ENCODE measurements at places on chromosomes 2 and 18.
A peak's percentile ranks its signal among the peaks of the same experiment; 100 is the strongest.

DNA sequence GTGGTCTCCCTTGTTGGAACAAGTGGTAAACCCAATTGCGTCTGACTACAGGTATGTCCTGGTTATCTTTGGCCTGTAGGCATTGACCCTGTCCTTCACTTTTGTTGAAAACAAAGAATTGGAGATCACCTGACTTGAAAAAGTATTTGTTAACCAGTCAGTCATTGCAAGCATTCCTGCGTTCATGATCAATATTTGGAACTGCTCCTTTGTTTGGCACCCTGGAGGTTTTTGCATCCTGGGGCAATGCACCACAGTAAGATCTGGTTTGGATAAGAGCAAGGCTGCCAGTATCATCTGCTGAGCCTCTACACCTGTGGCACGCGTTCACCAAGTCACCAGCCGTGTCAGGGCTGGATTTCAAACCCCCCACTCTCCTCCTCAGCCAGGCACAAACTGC, 115.7 kb downstream of the DNAH6 start:
- no peak for DNase-seq

DNA sequence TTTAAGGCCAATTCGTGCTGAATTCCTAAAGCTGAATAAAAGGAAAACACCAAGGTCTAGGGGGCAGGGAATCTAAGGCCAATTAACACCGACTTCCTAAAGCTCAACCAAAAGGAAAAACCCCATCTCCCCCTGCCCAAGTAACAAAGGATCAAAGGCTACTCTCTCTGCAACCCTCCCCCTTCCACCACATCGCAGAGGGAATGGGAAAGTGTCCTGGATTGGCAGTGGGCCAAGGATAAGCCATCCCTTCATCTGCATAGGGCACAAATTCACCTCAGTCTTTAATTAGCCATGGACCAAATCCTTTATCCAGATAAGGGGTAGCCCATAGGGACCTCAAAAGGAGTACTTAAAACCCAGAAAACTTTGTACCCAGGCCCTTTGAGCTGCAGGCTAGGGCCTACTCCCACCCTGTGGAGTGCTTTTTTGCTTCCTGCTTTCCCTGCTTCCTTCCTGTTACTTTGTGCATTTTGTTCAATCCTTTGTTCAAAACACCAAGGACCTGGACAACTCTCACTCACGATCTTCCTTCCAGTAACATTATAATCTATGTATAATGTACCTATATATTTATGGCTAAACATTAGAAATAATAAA, 2119.8 kb upstream of the CELF4 start:
- DNase-seq = no peak

GRCh38 chr2:80326214-80326613, 21.7 kb upstream of the LRRTM1 start:
- no peak for DNase-seq

GRCh38 chr2:8892111-8892510, 54.7 kb upstream of the KIDINS220 start:
- DNase-seq = no peak

DNA sequence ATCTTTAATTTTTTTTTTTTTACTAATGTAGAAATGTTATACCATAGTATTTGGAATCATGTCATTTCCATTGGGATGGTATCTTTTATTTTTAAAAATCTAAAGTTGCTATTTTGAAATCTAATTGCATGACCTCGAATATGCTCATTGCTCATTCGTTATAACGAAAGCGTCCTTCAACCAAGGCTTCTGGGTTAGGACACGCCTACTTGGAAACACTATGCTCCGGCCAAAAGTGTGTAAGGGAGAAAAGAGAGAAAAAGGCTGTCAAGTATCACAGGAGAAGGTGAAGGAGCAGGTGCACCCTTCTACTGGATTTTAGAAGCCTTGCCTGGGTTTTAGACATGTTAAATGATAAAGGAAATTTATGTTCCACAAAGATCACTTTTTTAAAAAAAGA, 465.9 kb upstream of the ID2 start:
- DNase-seq = no peak

DNA sequence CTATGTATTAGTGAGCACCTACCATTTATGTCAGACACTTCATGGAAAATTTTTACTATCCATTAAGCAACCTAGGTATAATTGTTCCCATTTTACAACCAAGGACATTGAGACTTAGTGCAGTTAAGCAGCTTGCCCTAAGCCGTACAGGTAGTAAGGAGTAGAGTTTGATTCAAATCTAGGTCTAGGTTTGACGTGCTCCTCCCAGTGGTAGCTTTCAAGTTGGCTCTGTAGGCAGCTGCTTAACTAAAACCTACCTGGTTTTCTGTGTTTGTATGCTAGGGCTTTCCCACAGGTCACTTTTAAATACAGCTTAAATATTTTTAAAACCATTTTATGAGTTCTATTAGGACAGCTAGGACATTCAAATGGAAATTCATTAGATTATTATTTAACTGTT, 69.7 kb downstream of the NUP35 start:
- no peak for DNase-seq

DNA sequence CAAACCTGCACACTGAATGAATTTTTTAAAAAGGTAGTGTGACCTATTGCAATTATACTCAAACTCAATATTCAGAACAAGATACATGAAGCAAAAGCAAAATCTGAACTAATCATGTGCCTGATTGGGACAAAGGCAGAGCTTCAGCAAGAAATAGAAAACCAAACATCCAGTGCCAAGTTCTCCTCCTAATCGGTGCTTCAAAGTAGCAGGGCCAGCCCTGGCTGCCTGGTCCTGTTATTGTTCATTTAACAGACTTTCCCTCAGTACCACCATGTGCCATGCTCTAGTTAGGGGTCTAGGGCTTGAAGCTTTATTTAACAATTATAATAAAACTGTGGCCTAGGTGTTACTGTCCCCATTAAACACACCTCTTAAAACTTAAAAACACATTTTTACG, 281.5 kb upstream of the PXDN start:
- DNase-seq = no peak

- DNase-seq = no peak
Observed at GRCh38 chr2:12717191-12718014, 667 bp downstream of the TRIB2 start.

- DNase-seq = no peak
Observed at GRCh38 chr2:229269146-229269545, 1.9 kb downstream of the PID1 start.

DNA sequence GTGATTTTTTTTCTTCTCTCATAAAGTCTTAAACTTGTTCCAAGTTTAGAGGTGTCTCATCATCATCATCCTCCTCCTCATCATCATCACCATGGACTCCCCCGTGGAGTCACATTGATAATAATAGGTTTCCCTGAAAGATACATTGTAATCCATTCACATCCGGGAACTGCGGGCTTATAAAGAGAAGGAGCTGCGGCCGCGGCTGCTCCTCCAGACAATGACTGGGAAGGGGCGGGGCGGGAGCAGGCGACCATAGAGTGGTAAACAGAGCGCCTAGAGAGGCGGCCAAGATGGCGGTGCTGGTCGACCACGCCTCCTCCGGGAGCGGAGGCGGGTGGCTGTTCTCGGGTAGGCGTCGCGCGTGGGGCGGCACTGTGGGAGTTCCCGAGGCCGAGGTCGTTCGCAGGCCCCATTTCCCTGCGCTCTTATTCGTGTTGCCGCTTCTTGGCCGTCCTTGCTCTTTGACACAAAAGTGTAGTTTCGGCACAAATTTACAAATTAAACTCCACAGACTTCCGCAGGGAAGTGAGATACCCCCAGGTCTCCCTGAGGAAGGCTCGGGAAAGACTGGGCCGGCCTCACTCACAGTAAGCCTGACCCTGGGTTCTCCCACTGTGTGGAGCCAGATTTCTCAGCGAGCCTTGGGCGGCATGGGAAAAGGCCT, 1.8 kb upstream of the TCF4 start:
- peak; percentile 87 for DNase-seq

DNA sequence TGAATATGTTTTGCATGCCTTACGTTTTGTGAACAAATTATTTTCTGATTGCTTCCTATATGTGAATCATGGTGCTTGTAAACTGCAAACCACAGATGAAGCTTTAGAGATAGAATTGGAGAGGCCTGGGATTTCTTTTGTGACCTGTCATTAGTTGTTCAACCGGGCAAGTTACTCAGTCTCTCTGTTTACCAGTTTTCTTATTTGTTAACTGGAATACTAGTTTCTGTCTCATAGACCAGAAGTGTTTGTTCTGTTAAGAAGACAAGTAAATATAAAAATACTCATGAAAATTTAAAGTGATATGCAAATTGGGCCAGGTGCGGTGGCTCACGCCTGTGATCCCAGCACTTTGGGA, 27.3 kb downstream of the DGKD start:
- DNase-seq = no peak

DNA sequence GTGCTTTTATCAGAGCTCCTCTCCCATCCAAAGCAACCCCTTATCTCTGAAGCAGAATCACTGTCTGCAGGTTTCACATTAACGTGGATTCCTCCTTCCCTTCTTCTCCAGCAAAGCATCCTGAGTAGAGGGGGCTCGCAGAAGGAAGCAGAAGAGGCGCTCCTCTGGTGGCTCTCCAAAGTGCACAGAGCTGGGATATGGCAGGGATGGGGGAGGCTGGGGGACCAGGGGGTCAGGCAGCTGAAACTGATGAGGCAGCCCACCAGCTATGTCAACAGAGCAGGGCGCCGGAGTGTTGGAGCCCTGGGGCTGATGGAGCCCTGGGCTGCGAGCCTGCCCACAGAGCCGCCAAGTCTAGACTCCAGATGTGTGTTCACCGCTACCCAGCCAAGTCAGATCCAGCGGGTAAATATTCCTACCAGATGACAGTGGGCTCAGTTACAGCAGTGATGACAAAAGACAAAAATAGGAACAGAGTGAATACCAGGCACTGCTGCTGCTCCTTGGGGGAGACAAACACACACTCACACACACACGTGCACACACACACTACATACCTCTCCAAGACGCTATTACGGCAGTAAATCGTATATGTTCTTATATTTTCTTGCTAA, 678.3 kb upstream of the ID2 start:
- DNase-seq = no peak

DNA sequence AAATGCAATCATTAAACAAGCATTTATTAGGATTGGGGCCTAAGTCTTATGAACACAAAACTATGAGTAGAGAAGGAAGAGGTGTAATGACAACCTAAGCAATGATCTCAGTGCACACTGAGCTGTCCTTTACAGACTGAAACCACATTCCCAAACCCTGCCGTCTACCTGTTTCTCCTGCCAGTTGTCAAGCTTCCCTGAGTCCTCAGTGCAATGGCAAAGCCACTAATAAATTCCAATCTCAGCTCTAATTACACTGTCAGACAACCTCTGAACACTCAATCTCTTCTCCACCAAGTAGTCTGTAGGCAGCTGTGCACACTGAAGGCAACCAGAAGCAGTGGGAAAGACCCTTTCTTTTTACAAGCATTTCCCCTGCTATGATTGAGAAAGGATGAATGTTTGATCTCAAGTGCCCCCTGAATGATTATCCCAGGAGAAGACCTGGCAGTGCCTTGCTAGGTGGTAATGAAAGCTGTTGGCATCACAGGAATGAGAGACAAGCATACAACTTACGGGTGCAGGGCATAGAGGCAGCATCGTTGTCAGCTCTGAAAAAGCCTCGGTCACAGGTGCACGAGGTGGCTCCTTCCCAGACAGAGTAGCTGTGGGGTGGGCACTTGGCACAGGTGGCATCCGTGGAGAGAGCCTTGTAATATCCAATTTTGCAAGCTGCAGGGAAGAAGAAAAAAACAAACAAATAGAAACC, 71.4 kb downstream of the EPHA4 start:
- no peak for DNase-seq

- peak; percentile 14 for DNase-seq
Observed at GRCh38 chr2:169362118-169362893, at the start of gene LRP2. LRP2 (minus strand) TSS chr2:169362534; CDS start chr2:169362399, 135 bp downstream.

GRCh38 chr2:203330434-203330833, 2.2 kb downstream of the ABI2 start:
- no peak for DNase-seq

DNA sequence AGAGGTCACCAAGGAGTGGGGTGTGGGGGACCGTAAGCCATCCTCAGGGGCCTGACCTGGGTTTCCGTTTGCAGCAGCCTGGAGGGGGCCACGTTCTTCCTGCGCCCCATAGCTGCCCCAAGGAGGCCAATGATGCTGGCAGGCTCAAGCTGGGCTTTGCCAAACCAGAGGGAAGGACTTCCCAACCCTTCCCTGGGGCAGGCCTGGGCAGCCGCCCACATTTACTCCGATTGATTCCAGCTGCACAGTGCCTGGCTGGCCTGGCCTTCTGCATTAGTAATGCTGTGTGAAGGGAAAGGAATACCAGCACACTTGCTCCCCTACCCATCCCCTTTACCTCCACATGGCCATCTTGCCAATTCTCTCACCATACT, 360.6 kb upstream of the SLC14A2 start:
- DNase-seq = no peak

DNA sequence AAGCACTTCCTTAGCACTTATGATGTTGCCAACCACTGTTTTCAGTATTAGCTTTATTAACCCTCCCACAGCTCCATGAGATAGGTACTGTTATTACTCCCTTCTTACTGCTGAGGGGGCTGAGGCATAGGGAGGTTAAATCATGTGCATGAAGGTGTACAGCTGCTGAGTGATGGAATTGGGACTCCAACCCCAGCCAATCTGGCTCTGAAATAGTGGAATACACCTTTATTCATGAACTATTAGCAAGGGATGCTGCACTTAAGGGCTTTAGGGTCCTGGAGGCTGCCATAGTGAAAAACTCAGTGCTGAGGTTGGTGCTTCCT, 19.2 kb downstream of the SMARCAL1 start:
- no peak for DNase-seq

DNA sequence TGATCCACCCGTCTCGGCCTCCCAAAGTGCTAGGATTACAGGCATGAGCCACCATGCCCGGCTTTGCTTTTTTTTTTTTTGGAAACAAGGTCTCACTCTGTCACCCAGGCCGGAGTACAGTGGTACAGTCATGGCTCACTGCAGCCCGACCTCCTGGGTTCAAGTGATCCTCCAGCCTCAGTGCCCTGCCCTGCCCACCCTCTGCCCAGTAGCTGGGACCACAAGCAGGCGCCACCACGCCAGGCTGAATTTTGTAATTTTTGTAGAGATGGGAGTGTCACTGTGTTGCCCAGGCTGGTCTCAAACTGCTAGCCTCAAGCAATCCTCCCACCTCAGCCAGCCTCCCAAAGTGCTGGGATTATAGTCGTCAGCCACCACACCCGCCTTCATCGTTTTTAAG, 11.6 kb upstream of the PSD4 start:
- DNase-seq = no peak
